NCI-H1417 treated with DMSO at 0.1 percent for 48 hours (cell line): ENCODE measurements at places on chromosomes 5 and 9.

GRCh38 chr5:142426129-142427014, 101.6 kb upstream of the SPRY4 start:
- no peak for DNase-seq

- no peak for DNase-seq
Observed at GRCh38 chr5:30104872-30105596, 1088.5 kb upstream of the CDH6 start.

DNA sequence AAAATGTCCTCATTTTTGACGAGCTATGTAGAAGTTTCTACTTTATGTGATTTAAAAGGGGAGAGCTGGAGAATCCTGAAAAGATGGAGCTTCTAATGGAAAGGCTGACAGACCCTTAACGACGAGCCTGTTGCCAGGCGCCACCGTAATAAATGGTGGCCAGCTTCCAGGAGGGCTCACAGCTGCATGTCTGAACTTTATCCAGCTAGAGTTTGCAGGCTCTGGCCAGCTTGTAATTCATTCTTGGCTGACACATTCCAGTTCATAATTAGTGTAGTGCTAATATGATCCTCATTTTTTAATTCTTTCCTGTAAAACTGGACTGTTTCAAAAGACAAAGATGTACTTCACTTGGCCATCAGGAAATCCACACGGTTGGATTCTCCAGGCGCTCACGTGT, 246.7 kb downstream of the GAS1 start:
- DNase-seq = no peak

DNA sequence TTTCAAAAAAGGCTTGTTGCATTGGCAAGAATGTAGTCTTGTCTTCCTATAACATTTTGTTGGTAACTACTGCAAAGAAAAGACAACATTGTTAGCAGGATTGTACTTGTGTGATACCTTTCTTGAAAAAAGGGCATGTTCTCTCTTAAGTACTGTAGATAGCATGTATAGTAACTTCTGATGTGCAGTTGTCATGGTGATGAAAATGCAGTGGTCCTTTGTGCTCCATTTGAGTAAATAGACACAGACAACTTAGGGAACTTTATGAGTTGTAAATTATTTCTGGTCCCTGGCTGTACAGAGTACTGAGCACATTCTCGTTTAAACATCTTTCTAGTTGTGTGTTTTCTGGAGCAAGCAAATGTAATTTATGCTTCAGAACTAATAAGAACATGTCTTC, 103.3 kb downstream of the CD180 start:
- no peak for DNase-seq

- no peak for DNase-seq
Observed at GRCh38 chr5:35919191-35919590, 19.2 kb downstream of the CAPSL start.

DNA sequence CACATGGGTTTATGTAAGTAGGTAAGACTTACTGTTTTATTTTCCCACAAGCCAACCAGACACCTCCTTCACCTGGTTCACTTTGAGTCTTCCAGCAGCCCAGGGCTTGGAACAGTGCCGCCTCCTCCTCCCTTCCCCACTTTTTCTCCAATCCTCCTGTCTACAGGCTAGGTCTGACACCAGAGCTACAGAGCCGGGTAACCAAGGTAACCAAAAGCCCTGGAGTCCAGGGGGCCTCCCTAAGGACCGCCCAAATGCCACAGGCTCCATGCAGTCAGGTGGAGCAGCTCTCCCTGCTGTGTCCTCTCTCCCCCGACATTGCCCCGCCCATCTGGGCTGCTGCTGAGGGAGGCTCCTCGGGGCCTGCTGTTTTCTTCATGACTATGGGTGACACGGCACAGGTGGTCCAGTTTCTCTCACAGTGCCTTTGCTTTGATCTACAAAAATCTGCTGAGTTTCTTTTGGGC, 138.0 kb upstream of the EFNA5 start:
- no peak for DNase-seq
